ENCODE measurements at places on chromosomes 11 and 22.

DNA sequence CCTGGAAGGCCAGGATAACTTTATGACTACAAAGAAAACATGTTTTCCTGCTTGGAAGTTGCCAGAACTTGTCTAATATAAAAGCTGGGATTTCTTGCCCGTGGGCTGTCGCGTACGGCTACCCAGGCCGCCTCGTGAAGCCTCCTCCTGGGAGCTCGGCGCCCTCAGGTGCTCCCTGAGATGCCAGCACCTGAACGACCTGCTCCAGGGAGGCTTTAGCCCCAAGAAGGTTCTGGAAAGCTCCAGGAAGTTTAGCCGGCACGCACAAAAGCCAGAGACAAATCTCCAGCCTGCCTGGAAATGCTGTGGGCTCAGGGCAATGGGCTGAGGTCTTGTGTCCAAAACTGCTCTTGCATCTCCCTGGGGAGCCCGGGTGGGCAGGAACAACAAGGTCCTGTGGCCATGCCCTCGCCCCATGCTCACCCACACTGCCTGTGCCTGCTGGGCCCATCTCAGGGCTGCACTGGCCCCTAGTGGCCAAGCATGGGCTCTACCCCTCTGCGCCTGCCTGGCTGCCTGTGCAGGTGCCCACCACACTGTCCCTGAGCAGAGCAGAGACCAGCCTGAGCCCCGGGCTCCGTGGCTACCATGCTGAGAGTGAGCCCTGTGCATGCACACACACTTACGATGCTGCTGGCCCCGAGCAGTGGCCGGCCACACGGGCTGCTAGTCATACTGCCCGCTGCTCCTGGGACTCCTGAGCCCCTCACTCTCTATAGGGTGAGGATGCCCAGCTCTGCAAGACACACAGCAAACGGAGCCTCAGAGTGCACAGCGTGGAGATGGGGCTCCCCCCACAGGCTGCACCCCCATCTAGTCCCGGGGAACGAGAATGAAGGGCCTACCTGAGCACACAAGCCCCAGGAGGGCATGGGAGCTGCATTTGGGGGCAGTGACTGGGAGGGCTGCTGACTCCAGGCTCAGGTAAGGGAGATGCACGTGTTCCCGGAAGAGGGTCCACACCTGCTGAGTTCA, 4.9 kb upstream of the CELSR1 start:
- no peaks in the 10 kb centered on the region for H3K36me3 ChIP-seq
- H3K27ac ChIP-seq: no peak overlapping the region
- no peak overlapping the region for H3K4me3 ChIP-seq
- peak; percentile 81 for DNase-seq

DNA sequence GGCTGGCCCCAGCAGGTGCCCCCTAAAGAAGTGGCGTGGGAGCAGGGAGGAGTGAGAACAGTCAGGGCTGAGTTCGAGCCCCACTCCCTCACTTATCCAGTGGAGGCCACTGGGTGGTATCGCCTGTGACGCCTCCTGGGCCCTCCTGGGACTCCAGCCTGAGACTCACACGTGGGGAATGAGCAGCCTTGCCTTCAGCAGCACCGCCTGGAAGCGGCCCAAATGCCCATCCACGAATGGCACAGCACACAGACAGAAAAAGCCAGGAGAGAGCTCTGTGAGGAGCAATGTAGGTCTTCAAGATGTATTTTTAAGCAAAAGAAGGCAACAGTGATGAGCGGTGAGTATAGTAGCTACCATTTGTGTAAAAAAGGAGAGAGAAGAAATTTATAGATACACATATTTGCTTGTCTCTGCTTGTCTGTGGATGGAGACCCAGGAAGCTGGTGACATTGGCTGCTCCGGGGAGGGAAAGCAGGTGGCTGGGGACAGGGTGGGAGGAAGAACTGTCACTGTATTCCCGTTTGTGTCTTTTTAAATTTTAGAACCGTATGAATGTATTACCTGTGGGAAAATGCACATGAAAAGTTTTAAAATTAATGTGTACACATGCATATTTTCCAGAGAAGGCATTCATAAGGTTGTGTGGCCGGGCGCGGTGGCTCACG, 13.2 kb downstream of the KCNJ4 start:
- H3K27me3 ChIP-seq: peaks cover 5% of the 10 kb centered on the region

DNA sequence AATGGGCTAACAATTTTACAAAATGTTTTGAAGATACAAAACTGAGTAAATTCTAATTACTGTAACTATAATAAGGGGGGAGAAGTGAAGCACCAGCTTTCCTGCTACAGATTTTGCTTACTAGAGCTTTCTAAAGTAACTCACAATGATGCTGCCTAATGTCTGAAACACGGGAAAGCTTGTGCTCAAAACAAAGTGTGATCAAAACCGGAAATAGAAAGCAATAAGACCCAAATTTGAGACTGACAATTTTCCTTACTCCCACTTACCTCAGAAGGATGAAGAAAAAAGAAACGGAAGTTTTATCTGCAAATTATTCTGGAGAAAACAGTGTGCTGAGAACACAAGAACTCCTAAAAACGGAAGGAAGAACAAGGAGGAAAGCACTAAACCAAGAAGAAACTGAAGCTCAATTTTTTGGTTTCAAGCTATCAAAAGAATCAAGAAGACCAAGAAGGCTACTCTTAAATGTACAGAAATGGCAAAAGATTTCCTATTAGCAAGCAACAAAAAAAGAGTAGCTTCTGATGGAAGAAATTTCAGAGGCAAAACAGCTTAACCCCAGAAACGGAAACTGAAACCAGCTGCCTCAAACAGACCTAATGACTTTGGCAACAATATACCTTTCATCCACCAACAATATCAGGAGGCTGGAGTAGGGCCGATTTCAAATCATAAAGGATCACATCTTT, 33.4 kb downstream of the AMBRA1 start:
- no peaks in the 10 kb centered on the region for H3K27me3 ChIP-seq
- H3K27ac ChIP-seq: peak overlapping the region; percentile 90
- DNase-seq: no peak

- H3K27me3 ChIP-seq: no peaks in the 10 kb centered on the region
- DNase-seq: peak; percentile 71
- H3K4me1 ChIP-seq: peaks cover 47% of the 10 kb centered on the region
- peak overlapping the region; percentile 57 for H3K4me3 ChIP-seq
These were observed 125.8 kb downstream of the MICAL2 start for GRCh38 chr11:12235947-12236743.

- peak overlapping the region; percentile 64 for H3K4me3 ChIP-seq
- H3K4me1 ChIP-seq: peaks cover 99% of the 10 kb centered on the region
- H3K27ac ChIP-seq: peak overlapping the region; percentile 99
- H3K36me3 ChIP-seq: peaks cover 52% of the 10 kb centered on the region
These were observed 16.6 kb downstream of the IL10RA start for GRCh38 chr11:118002541-118003423.

GRCh38 chr11:119018074-119018938, at the start of the genes RPS25 and TRAPPC4:
Gene RPS25 (minus strand): TSS chr11:119018343. CDS start chr11:119018284, 59 bp downstream.
Gene TRAPPC4 (plus strand): TSS chr11:119018766. CDS start chr11:119018796, 30 bp downstream.
- peak within 1 kb of the TSS; percentile 95 for H3K4me3 ChIP-seq
- H3K36me3 ChIP-seq: peaks cover 96% of the 10 kb centered on the region
- no peaks in the 10 kb centered on the region for H3K27me3 ChIP-seq
- DNase-seq: peak; percentile 94

DNA sequence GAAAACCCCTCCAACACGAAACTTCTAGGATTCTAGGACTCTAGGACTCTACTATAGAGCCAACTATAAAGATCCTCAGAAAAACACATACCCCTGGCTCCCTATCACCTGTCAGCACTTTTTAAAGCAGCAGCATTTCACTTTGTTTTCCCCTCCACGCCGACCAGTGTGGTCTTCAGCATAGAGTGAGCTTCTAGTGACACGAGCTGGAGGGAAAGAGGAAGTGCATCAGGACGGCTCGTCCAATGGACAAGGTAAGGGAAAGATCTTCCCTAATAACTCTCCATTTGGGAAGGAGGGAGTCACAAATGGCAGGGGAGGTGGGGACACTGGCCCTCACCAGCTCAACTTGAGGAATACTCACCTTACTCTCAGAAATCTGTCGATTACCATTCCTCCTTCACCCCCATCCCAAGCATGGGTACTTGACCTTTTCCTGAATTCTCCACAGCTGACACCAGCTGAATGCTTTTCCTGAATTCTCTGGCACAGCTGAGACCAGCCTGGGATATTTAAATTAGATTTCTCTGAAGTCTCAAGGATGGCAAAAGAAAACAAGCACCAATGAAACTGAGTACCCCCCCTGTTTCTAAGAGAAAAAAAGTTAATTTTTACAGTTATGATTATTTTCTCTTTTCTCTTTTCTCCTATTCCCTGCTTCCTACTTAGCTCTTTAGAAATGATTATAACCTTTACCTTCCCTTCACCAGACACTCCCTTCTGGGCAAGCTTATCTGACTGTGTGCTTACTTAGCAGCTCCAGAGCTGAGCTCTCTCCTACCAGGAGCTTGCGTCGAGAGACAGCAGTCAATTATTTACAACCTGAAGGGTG, 33.3 kb upstream of the NNMT start:
- H3K27me3 ChIP-seq: no peaks in the 10 kb centered on the region
- no peak for DNase-seq
- no peak overlapping the region for H3K27ac ChIP-seq

DNA sequence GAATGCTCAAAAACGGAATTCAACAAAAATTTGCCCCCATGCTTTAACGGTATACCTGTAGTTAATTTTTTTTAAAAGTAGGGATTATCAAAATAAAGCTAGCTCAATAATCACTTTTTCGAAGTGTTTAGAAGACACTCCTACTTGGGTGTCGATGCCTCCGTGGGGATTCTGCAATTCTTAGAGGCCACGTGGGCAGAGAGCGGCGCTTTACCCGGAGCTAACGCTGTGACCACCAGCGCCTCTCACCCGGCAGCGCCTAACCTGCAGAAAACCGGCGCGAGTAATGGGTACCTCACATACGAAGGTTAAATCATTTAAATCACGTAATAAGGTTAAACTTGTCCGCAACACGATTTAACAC, 583 bp downstream of the TAF1D start:
- peak overlapping the region; percentile 100 for H3K4me3 ChIP-seq
- no peak for DNase-seq
- peak overlapping the region; percentile 100 for H3K27ac ChIP-seq
- peaks cover 83% of the 10 kb centered on the region for H3K36me3 ChIP-seq
- peaks cover 54% of the 10 kb centered on the region for H3K4me1 ChIP-seq
- no peaks in the 10 kb centered on the region for H3K27me3 ChIP-seq

DNA sequence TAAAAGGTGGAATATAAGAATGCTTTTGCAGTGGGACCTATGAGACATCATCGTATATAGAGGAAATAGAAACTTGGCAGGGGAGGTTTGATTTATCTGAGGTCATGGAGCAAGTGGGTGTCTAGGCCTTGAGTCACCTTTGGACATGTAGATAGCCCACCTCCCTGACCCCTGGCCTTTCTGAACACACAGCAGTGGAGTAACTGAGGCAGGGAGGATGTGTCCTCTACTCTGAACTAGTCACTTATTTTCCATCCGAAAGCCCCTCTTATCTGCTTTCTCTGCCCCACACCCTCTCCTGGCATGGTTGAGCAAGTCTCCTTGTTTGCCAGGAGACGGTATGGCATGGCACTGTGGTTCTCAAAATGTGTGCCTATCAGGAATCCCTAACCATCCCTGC, 7.9 kb downstream of the CD82 start:
- H3K4me3 ChIP-seq: peak overlapping the region; percentile 84
- no peak for DNase-seq
- peaks cover 78% of the 10 kb centered on the region for H3K36me3 ChIP-seq
- H3K27ac ChIP-seq: peak overlapping the region; percentile 96

- DNase-seq: no peak
- H3K27me3 ChIP-seq: peaks cover 5% of the 10 kb centered on the region
- H3K27ac ChIP-seq: no peak overlapping the region
These were observed 312.0 kb upstream of the NARS2 start for GRCh38 chr11:78886616-78887015.

GRCh38 chr11:67002297-67002913, 20.5 kb upstream of the SYT12 start:
- no peaks in the 10 kb centered on the region for H3K27me3 ChIP-seq
- H3K36me3 ChIP-seq: no peaks in the 10 kb centered on the region
- no peak for DNase-seq
- peaks cover 10% of the 10 kb centered on the region for H3K4me1 ChIP-seq

- H3K4me3 ChIP-seq: no peak overlapping the region
- H3K4me1 ChIP-seq: no peaks in the 10 kb centered on the region
- peaks cover 12% of the 10 kb centered on the region for H3K27me3 ChIP-seq
- no peaks in the 10 kb centered on the region for H3K36me3 ChIP-seq
- no peak overlapping the region for H3K27ac ChIP-seq
- no peak for DNase-seq
These were observed 21.6 kb upstream of the RFPL2 start for GRCh38 chr22:32226326-32227104.

GRCh38 chr22:35230839-35231584, 26.3 kb upstream of the HMGXB4 start:
- peak overlapping the region; percentile 59 for H3K4me3 ChIP-seq
- peaks cover 9% of the 10 kb centered on the region for H3K4me1 ChIP-seq
- H3K27ac ChIP-seq: no peak overlapping the region
- no peaks in the 10 kb centered on the region for H3K36me3 ChIP-seq

GRCh38 chr11:107592231-107592590, 1.3 kb downstream of the ELMOD1 start:
- H3K36me3 ChIP-seq: no peaks in the 10 kb centered on the region
- peak overlapping the region; percentile 81 for H3K4me3 ChIP-seq
- H3K4me1 ChIP-seq: peaks cover 28% of the 10 kb centered on the region
- DNase-seq: no peak

- peaks cover 2% of the 10 kb centered on the region for H3K27me3 ChIP-seq
- no peak overlapping the region for H3K4me3 ChIP-seq
- no peak overlapping the region for H3K27ac ChIP-seq
These were observed 97.6 kb upstream of the CLMP start for GRCh38 chr11:123292647-123293046.

GRCh38 chr11:65125197-65126056, 3.3 kb downstream of the MRPL49 start:
- peaks cover 32% of the 10 kb centered on the region for H3K4me1 ChIP-seq
- no peaks in the 10 kb centered on the region for H3K27me3 ChIP-seq
- H3K27ac ChIP-seq: peak overlapping the region; percentile 79
- H3K4me3 ChIP-seq: no peak overlapping the region
- DNase-seq: peak; percentile 25

DNA sequence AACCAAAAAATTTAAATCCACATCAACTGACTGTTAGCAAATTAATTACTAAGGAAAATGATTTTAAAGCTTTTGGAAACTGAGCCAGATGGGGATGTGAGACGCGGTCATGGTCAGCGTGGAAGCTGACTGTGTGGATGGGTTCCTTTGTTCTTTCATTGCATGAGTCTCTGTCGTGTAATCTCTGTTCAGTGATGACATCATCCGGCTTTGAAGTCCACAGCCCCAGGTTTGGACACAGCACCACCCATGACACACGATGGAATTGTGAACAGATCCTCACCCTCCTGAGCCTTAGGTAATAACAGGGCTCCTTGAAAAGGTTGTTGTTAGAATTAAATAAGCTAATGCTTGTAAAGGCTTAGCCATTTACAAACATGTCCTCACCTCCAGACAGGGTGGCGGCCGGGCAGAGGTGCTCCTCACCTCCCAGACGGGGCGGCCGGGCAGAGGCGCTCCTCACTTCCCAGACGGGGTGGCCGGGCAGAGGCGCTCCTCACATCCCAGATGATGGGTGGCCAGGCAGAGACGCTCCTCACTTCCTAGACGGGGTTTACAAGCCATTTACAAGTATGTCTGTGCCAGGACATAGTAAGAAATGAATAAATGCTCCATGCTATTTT, 677.3 kb downstream of the TBC1D22A start:
- H3K36me3 ChIP-seq: no peaks in the 10 kb centered on the region
- DNase-seq: no peak
- no peak overlapping the region for H3K4me3 ChIP-seq
- H3K27me3 ChIP-seq: no peaks in the 10 kb centered on the region
- no peaks in the 10 kb centered on the region for H3K4me1 ChIP-seq

GRCh38 chr11:122690801-122691548, 35.5 kb downstream of the UBASH3B start:
- H3K27ac ChIP-seq: peak overlapping the region; percentile 92
- no peaks in the 10 kb centered on the region for H3K27me3 ChIP-seq

GRCh38 chr11:15699978-15700377, 585.3 kb downstream of the INSC start:
- H3K4me3 ChIP-seq: no peak overlapping the region
- DNase-seq: no peak
- H3K27me3 ChIP-seq: no peaks in the 10 kb centered on the region
- H3K27ac ChIP-seq: no peak overlapping the region
- H3K36me3 ChIP-seq: no peaks in the 10 kb centered on the region
